ENCODE measurements at places on chromosomes 4 and X. TPM values are rescaled to one million over a fixed set of nuclear protein-coding genes. Genes with fewer than 3 reads are reported as not detected.

The AWAT2 gene
- total RNA-seq = not detected

The CCDC110 gene
- 0.19 TPM for total RNA-seq

DNA sequence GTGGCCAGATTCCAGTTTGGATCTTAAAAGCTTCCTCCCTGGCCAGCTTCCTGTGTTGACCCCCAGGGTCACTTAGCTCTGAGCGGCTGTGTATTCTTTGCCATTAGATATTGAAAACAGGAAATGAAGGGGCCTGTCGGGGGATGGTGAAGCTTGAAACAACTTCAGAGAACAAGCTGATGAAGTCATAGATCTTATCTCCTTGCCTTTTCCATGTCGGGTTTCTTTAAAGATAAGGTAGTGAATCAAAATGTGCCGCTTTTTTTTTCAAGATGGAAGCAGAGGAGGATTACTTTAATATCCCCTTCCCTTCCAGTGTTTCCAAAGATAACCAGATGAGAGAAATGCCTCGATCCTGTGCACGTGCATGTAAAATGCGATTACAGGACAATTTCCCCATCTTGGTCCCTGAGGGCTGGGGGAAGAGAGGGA is 508.5 kb downstream of the MID1IP1 start:
- no peak for DNase-seq

GRCh38 chr4:94636004-94636403 is 121.8 kb upstream of the BMPR1B start:
- DNase-seq = no peak

DNA sequence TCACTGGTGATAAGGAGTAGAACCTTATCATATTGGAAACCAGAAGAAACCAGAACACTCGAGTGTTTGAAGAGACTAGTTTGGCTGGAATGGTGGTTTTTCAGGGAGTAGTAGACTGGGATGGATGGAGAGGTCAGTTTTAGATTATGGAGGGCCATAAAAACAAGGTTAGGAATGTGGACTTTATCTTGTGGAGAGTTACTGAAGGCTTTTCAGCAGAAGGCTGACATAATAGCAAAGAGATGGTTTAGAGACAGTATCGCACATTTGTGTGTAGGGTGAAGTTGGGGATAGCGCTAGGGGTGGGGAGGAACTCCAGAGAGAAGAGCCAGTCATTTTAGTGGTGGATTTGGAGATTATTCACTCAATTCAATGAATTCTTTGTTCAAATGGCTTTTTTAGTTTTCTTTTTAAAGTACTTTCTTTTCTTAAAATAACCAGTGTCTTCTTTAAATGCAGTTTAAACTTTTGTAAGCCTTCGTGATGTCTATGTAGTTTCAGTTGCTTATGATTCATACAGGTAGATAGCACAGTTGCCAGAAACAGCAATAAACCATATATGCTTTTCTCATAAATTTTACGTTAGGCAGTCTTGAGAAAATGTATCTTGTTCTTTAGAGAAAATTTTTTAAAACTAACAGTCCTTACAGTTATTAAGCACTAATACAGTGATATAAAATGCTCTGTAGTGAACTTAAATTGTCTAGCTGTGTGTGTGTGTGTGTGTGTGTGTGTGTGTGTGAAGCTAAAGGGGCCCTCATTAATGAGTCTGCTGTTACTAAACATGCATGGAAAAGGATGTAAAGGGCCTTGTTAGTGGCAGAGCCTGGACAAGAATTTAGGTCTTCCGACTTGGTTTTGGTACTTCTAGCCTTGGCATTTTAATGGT is 3.8 kb downstream of the ARHGAP10 start:
- no peak for DNase-seq
